ENCODE measurements at places on chromosomes 16 and 17. TPM values are rescaled to one million over a fixed set of nuclear protein-coding genes. Genes with fewer than 3 reads are reported as not detected.

TNS4 gene
- 0.06 TPM for total RNA-seq

SLC5A11 gene
- 1.8 TPM for total RNA-seq

TNP2 gene
- not detected for total RNA-seq

CASKIN1 gene
- total RNA-seq, result 0.12 TPM

NATD1 gene
- 15.4 TPM for total RNA-seq

KRT33B gene
- not detected for total RNA-seq

MYH8 gene
- not detected for total RNA-seq

THRA gene
- total RNA-seq, result 26.6 TPM

CCL8 gene
- 1.2 TPM for total RNA-seq

SLC6A2 gene
- not detected for total RNA-seq

FA2H gene
- total RNA-seq, result not detected

P2RX1 gene
- total RNA-seq, result not detected

KRTAP4-3 gene
- not detected for total RNA-seq

All from cardiac ventricle fibroblast (primary cell).